HT1080 (cell line): ENCODE measurements at places on chromosomes 12 and 14. TPM values are rescaled to one million over a fixed set of nuclear protein-coding genes. Genes with fewer than 3 reads are reported as not detected.

GLT1D1 gene
- total RNA-seq: not detected in 2 replicates

- peak; percentile 55 for DNase-seq
These were observed 127.2 kb upstream of the GSC start for GRCh38 chr14:94897082-94897481.

GRCh38 chr12:55718015-55718414 is 2.2 kb downstream of the BLOC1S1 start:
- DNase-seq: peak; percentile 60

GRCh38 chr12:30805959-30806358 is 51.2 kb upstream of the CAPRIN2 start:
- no peak for DNase-seq

STAC3 gene
- total RNA-seq: 0.10 and 0.27 TPM in 2 replicates

DNA sequence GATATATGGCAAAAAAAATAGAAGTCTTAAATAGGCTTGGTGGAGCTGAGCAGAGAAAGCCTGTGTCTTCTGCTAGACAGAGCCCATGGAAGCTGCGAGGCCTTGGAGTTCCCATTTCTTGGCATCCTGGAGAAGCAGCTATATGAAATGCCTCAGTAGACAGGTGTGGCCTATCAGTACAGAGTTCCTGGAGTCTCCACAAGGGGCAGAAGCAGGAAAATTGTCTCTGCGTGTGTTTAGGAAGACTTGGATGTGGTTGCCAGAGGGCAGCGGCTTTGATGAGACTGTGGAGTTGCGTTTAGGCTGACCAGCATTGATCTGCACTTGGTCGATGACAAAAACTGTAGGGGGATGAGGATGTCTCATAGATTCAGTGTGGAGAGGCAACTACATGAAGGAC is 334.5 kb upstream of the SEL1L start:
- no peak for DNase-seq

NRIP2 gene
- total RNA-seq: not detected in 2 replicates
